B cell (primary cell): ENCODE measurements at places on chromosomes 11 and 22. TPM values are rescaled to one million over a fixed set of nuclear protein-coding genes. Genes with fewer than 3 reads are reported as not detected.

SSTR3 gene
- total RNA-seq, result 0.24 and 0.64 TPM in 2 replicates

PCF11 gene
- 185 and 190 TPM in 2 replicates for total RNA-seq

- no peak for DNase-seq
Observed at GRCh38 chr11:118223992-118224391, 819 bp downstream of the JAML start.

- DNase-seq, result no peak
Observed at GRCh38 chr22:40718250-40719204, 39.2 kb downstream of the MCHR1 start.

DNA sequence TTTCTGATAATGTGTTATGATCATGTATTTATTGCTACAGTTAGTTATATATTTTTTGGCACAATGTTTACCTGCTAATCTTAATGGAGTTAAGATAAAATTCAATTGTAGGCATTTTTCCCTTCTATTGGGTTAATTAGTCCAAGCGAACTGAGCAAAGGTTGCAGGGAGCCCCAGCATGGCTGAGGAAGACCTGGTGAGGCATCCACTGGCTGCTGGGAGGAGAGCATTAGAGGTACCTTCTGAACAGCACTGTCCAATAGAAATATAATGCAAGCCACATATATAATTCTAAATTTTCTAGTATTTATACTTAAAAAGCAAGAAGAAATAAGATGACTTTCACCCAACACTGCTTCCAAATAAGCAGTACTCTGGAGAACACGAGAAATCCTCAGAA, 689 bp upstream of the TMEM126A start:
- no peak for DNase-seq

- DNase-seq, result no peak
Observed at GRCh38 chr11:13061294-13061990, 52.3 kb downstream of the RASSF10 start.

DNA sequence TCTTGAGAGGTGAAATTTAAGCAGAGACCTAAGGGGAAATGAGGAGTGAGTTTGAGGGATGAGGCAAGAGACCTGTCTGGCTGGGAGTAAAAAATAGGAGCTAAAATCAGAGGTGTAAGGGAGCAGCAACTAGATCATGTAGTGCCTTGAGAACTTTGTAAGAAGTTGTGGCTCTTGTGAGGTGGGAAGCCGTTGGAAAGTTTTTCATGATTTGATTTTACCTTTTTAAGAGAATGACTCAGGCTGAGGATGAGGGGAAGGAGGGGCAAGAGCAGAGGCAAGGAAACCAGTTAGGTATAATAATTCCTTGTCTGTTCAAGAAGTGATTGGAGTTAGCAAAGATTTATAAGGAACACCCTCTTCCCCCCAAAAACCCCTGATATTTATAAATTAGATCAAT, 25.8 kb downstream of the QSER1 start:
- DNase-seq, result no peak

DNA sequence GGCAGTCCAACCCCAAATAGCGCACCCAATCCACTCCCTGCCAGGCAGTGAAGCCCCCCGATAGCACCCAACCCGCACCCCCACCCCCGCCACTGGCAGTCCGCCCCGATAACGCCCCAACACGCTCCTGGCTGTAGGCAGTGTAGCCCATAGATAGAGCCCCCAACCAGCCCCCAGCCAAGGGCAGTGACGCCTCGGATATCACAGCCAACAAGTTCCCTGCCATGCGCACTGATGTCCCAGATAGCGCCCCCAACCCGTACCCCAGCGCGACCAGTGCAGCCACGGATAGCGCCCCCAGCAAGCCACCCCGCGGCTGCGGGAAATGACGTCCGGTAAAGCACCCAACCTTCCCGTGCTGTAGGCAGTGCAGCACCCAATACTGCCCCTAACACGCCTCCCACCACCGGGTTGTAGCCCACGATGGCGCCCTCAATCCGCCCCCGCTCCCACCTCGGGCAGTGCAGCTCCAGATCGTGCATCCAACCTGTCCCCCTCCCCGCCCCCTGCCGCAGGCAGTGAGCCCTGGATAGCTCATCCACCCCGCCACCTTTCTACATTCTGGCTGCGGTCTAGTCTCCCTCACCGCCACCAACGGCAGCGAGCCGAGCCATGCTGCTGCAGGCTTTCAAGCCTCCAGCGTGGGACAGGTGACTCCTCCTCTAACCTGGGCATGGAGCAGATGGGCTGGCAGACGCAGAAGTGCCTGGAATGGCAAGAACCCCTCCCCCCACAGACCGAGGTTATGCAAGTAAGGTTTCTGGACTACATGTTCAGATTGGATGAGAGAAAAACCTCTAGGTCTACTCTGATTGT, 625 bp downstream of the RFPL2 start:
- DNase-seq, result no peak

DNA sequence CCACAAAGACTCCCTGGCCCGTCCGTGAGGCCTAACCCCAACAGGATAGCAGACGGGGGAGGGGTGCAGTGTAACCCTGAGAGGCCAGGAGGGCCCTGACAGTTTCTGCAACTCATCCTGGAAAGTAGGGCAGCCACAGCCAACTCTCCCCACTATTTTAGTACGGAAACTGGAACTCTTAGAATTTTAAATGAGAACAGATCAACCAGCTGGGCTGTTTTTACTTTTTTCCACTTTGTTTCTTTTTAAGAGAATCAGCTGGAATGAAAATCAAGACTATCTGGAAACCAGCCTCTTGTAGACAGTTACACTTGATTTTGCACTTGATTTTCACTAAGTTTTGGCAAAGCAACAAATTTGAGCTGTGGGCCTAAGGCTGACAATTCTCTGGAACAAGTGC, 42.7 kb upstream of the NRIP3 start:
- no peak for DNase-seq

DNA sequence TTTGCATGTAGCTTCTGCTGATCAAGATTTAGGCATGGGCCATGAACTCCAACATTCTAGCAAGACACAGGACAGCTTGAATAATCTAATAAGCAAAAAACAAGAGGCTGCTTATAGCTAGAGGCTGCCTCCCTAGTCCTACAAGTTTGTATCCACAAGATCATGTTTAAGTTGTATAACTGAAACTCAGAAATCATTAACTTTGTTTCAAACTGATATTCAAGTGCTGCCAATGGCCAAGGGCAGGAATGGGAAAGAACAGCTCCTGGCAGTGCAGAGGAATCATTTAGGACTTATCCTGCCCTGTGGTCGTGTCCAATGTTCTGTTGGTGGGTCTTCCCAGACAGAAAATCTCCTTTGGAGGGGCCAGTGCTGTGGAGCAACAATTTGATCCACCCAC, 209.6 kb upstream of the DDI1 start:
- DNase-seq, result no peak

- no peak for DNase-seq
Observed at GRCh38 chr11:76523147-76523546, 78.3 kb downstream of the EMSY start.
